Femur (tissue), 1 donor: ENCODE measurements at places on chromosomes 12 and 14.

DNA sequence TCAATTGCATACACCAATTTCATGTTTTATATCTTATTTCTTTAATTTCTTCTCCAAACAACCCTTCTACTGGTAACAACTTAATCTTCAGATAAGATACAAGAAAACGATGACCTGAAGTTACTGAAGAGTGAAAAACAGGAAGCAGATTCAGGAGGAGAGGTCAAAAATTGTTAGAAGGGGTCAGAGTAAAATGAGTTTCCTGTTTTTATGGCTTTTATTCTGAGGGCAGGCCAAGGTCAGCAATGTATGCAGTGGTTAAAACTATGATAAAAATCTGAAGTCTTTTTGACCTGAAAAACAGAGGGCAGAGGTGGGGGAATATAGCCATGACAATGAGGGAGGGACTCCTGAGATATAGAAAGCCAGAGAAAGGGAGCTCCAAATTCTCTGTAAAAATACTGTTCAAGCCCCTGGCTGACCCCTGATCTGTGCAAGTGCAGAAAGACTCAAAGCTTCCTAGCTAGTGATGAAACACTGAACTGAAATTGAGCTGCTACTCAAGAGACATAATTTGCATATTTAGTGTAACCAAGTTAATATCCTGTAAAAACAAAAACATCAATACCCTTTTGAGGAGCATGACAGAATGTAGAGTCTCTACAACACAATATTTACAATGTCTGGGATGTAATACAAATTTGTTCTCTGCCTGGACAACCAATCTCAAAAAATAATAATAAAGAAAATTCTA lies 514.3 kb upstream of the SEL1L start:
- no peak for DNase-seq

DNA sequence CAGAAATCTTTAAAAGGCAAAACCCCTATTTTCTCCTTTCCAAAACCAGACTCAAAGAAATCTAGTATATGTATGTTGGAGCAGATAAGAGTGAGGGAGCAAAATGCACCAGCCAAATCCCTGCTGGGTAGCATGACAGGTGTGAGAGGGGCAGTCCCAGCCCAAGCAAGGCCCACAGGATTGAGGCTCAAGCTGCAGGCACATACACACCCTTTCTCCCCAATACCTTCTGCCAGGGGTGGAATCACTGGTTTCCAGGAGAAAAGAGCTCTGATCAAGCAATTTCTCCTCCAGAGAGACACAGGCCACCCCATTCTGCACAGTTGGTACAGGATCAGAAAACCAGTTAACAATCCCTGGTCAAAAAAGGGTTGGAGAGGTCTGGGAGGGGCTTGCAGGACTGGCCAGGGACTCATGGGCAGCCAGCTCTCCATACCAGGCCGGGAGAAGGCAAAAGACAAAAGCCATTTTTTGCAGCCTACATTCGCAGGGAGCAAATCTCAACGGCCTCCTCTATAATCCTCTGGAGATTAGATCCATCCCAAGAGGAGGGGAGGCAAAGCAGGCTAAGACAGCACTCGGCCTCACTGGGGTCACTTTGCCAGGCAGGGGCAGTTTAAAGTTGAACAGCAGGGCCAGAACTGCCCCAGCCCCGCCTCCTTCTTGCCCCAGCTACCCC lies 2.1 kb downstream of the KMT2D start:
- no peak for DNase-seq

DNA sequence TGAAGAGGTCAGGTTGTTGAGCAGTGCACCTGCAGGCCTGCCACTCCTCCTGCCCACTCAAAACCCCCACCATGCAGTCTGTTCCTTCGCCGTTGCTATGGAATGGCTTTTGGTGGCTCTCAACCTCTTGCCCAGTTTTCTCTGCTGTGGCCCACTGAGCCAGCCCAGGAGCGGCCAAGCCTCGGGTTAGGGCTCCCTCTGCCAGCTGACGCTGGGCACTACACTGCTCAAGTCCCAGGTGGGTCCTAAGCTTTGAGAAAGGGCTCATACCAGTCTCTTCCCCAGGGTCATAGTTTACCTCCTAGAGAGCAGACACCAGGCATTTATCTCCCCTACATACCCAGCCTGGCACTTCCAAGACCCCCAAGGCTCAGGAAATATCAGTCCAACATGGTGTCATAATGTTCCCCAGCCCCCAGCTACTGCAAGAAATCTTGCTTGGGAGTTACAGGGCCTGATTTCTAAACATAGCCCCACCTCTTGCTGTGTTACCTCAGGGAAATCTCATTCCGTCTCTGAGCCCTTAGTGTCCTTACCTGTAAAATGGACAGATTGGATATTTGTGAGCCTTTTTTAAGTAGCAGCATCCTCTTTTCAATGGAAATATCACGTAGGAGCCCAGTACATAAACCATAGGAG lies 59.4 kb downstream of the TSPAN11 start:
- peak; percentile 67 for DNase-seq

GRCh38 chr14:72723858-72724530 lies 169.9 kb downstream of the DPF3 start:
- DNase-seq: no peak

- no peak for DNase-seq
Observed at GRCh38 chr12:104928036-104928745, 29.9 kb downstream of the SLC41A2 start.

- no peak for DNase-seq
Observed at GRCh38 chr12:48818831-48819590, 715 bp downstream of the CACNB3 start.

DNA sequence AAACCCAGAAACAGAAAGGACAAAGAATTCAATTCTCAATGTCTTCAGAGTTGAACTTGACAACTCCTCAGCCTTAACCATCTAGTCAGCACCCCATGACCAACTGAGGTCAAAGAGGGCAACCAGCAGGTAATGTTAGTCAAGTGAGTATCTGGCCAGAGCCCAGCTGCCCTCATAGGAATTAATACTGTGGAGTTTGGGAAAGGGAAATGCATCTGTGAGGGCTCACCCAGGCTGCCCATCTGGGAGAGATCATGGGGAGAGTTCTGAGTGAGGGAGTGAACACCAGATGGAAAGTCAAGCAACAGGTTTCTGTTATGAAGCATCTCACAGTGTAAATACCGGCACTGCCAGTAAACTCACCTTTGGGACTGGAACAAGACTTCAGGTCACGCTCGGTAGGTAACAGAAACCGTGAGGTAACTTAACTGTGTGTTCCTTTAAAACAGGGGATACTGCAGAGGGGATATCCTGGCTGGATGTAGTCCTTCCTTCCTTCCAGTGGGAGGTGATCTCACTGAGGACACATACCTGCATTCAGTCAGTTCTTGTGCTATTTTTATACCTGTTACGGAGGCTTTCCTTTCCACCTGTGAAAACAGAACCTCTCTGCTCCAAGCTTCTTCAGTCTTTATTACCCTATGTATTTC lies 94.4 kb downstream of the DAD1 start:
- no peak for DNase-seq

GRCh38 chr14:63881926-63882325 lies 29.1 kb downstream of the SYNE2 start:
- no peak for DNase-seq

GRCh38 chr12:132525833-132526455 lies 36.0 kb downstream of the FBRSL1 start:
- DNase-seq: no peak

DNA sequence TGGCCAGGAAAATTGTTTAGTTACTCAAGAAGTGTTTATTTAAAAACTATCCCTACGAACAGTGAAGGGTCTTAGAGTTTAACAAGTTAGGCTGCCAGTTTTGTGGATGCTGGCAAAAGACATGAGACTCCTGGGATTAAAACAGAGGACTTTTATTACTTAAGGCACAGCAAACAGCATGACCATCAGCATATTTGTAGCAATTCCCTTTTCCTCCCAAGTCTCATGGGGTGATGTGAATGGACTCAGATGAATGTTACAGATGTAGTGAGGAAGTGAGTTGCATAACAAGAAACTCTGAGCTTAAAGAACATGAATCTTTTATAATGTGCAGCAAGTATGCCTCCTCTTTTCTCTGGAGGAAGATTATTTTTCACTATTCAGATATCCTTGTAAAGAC lies 695.8 kb downstream of the RPS29 start:
- peak; percentile 15 for DNase-seq

GRCh38 chr14:25516838-25517237 lies 466.9 kb upstream of the STXBP6 start:
- DNase-seq: no peak

DNA sequence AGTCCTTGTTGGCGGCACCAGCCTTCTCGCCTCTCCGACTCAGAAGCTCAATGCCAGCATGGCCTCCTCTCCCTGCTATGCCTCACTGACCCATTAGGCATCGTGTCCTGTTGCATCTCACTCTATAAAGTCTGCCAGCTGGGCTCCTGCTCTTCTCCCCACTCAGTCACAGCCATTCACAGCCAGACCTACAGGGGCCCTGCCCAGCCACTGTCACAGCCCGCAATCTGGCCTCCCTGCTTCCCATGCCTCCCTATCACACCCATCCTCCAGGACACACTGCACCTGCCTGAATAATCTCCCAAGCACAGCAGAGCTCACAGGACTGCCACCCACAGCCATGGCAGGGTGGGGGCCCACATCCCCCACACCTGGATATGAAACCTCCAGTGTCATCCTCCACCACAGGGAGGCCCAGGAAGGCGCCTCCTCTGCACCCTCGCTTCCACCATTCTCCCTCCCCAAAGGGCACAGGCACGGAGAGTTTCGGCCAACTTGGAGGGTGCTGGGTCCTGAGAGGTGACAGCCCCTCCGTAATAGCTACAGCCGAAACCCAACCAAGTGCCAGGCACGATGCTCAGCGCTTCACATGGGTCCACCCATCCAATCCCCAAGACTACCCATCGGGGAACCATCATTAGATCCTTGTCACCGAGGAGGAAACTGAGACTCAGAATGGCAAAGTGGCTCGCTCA lies 370.3 kb downstream of the BCL11B start:
- no peak for DNase-seq

DNA sequence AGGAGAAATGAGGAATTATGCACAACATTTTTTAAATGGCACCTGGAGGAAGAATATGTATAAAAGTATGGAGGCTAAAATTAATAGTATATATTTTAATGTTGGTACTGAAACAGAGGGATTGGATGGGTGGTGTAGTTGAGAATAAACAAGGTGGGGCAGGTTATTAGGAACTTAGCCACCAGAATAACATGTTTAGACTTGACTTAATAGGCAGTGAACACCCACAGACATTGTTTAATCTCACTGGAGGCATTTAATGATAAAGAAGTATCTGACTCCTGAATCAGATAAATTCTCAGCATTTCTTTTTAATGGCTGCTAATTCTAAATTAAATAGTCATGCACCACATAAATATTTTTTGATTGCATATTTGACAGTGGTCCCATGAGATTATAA lies 139.7 kb downstream of the CNTN1 start:
- no peak for DNase-seq

DNA sequence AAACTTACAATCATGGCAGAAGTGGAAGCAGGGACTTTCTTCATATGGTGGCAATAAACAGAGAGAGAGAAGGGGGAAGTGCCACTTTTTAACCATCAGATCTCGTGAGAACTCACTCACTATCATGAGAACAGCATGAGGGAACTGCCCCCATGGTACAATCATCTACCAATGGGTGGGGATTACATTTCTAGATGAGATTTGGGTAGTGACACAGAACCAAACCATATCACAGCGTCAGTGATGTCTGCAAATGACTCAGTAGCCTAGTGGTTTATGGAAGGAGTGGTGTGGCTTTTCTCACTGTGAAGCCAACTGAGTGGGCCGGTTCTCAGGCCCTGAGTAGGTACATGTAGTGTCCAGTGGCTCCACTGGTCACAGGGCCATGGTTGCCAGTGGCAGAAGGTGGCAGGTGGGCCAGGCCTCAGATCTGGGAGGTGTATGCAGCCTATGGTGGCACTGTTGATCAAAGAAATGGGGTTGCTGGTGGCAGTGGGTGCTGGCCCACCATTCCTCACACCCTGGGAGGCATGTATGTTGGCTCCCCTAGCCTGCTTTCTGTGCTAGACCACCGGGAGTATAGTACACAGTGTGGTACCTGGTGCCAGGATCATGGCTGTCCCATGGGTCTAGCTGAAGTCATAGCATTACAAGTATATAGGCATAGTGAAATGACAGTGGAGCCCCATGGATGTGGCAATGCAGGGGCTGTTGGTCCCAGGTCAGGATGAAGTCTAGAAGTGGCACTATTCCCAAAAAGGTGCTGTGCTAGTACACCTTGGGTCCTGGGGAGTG lies 191.9 kb downstream of the NUBPL start:
- DNase-seq: no peak

DNA sequence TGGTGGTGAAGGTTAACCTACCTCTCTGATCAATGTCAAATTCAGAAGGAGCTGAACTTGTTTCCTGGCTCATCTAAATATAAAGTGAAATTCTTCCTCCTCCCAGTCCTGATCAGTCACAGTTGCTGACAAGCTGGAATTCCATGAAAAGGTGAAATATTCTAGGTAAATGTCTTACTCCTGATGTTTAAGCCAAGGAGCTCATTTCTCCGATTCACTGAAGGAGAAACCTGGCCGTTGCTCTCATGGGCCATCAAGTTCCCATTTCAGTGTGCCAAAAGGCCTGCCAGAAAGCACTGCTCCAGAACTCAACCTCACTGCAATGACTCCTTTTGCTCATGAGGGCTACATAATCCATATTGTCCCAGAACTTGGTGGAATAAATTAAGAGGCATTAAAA lies 707.5 kb downstream of the GALC start:
- no peak for DNase-seq

GRCh38 chr12:51926718-51927117 lies 19.4 kb downstream of the ACVRL1 start:
- no peak for DNase-seq

GRCh38 chr14:33738029-33738428 lies 212.8 kb downstream of the EGLN3 start:
- DNase-seq: no peak

GRCh38 chr14:98858158-98858557 lies 413.8 kb downstream of the BCL11B start:
- DNase-seq: no peak

DNA sequence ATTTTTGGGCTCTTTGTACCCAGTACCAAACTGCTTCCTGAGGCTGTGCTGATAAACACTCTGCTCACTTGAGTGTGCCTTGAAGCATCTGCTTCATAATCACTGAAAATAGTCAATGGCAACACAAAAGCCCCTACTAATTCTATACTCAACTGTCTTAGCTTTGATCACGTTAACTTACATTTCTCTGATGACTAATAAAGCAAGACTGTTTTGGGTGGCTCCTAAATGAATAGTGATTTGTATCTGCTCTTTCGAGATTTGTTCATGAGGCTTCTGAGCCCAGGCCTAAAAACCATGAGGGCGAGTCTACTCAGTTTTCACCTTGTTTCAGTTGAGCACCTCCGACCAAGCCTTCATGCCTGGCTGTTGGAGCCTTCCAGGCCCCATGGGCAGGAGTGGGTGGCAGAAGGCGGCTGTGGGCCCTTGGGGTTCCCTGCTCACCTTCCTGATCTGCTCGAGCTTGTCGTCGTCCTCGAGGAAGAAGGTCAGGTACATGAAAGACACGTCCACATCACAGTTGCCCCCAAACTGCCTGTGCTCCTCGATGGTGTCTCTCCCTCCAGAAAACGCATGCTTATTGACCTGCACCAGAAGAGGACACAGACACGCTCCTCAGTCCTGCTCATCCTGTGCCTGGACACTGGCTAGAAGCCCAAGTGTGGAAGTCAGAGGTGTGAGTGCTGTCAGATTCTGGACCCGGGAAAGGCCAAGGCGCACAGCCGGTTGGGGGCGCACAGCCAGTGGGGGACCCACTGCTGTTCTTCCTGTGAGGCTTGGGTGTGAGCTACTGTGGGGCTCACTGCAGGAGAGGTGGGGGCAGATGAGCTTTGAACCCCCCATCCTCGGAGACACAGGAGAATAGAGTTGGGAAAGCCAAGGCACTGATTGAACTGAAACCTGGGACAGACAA lies 13.7 kb downstream of the SLC25A47 start:
- DNase-seq: no peak
